ENCODE measurements at places on chromosomes 1 and 21.

- no peak for DNase-seq
These were observed 149.3 kb downstream of the PCBP3 start for GRCh38 chr21:45792682-45793383.

- no peak for DNase-seq
These were observed 410.1 kb upstream of the LYPLAL1 start for GRCh38 chr1:218763538-218763937.

GRCh38 chr1:35568975-35569395, 4.1 kb upstream of the TFAP2E start:
- peak; percentile 50 for DNase-seq

DNA sequence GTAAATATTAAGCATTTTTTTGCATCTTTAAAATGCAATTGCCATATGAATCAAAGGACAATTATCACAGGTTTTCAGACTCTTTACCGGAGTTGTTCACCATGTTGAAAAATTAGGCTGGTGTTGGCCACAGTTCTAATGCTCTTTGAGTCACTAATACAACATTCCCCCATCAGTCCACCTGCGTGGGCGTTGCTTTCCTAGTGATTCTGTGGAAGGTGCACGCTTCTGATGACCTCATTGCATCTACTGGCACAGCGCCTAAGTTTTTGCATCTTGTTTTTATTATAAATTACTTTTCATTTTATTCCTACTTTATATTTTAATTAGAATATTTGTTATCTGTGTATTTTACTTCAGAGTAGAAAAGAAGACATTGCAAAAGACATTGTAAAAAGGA, 4.7 kb upstream of the F5 start:
- no peak for DNase-seq

GRCh38 chr1:22587247-22587646, 24.0 kb downstream of the EPHA8 start:
- no peak for DNase-seq

DNA sequence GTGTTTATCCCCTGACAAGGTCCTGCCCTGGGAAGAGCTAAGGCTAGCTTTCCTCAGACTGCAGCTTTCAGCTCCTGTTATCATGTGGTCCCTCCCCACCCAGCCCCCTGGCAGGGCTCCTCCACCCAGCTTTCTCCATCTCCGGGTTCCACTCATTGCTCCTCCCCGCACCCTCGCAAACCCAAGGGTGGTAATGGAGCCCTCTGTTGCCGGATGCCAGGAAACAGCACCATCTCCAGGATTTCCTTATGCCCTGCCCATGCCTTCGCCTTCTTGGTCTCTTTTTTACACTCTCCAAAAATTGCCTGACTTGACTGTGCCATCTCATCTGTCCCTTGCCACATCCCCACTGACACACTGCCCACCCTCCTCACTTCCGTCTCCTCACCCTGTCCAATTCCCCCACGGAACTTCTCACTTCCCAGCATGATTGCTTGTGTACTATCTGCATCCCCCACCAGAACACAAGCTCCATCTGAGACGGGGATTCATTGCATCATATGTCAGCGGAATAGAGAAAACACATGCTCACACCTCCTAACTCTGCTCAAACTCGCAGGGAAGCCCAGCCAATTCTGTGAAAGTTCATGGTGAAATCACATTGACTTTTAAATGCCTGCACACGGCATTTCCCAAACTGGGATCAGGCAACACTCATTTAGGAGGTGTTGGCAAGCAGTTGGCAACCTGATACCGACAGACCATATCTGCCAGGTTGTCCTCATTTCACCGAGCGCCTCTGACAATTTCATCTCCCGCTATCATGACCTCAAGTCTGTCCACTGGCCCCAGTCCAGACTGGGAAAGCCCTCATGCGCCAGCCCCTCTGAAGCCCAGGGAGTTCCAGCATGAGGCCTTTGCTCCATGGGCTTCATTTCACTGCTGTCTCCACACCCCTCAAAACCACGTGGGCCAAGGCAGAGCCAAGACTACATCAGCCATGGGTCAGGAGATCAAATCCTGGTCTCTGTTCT, 201.1 kb downstream of the MATN1 start:
- DNase-seq: no peak

- DNase-seq: peak; percentile 69
These were observed 475.4 kb upstream of the NR5A2 start for GRCh38 chr1:199551967-199552565.

GRCh38 chr21:28489821-28490350, 502.8 kb downstream of the LTN1 start:
- no peak for DNase-seq

DNA sequence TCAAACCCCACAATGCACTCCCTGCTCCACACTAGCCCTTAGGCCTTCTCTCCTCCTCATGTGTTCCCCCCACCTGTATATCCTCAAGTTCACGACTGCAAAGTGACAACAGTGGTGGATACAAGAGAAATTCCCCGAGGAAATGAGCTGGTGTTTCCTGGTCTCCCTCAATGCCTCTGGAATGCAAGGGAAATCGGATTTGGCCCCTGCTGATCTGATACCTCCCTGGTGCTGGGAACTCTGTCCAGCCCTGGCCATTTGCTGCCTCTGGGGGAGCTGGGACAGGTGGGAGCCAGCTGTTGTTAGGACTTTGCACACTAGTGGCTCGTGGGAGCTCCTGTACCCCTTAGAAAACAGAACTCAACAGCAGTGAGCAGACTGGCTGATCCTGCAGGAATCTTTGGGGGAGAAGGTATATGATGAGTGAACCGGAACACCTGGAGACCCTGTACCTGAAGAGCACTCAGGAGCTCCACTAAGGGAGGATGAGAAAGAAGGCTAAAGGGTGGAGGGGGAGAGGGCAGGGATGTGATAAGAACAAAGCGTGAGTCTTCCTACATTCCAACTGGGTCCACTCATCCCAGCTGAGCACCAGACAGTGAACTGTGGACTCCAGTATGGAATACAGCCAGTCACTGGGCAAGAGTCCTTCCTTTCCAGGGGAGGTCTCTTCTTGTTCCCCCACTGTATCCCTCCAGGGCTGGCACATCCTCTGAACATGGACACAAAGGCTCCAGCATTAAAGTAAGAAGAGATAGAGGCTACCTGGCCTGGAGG, 69.3 kb downstream of the PLXNA2 start:
- DNase-seq: no peak

- no peak for DNase-seq
These were observed 52.0 kb upstream of the FAM20B start for GRCh38 chr1:178973652-178974101.

DNA sequence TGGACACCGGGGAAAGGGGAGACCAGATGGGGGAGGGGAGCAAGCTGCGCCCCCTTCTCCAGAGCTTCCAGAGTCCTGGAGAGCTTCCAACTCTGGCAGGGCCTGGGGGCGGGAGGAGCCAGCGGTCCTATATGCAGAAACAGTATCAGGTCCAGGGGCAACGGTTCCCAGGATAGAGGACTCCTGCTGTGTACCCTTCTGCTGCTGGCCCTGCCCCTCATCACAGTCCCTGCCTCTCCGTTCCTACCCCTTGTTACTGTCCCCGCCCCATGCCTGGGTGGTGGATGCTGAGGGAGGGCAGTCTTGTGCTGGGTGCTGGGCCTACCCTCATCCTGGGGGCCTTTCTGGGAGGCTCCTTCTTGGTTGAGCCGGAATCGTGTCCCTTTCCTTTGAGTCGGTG, 19.2 kb upstream of the PEX10 start:
- no peak for DNase-seq
